ENCODE measurements at places on chromosomes 6 and 20.

DNA sequence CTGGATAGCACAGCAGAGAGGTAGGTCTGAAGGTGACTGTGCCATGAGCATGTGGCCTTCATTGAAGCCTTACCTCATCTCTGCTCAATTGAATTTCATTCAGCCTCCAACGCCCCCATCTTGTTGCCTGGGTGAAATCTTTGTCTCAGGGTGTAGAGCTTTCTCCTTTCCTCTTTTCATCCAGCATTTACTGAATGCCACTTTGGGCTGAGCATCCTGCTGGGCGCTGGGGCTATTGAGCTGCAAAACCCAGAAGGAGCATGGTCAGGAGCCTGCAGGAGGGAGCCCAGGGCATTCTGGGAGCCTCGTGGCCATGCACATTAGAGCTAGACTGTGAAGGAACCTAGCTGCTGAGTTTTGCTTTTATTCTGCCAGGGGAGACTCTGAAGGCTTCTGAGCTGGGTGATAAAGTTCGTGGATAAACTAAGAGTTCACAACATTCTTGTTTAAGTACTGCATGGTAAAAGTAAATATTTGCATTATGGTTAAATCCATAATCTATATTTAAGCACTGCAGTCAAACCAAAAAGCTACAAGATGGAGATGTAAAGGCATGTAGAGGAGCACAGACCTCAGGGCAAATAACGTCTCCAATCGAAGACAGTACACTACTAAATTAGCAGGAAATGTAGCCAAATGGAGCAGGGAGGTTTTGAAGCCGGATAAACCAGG, 13.2 kb upstream of the ASXL1 start:
- no peak for DNase-seq

- no peak for DNase-seq
These were observed 58.6 kb downstream of the LIN28B start for GRCh38 chr6:105015482-105015881.

DNA sequence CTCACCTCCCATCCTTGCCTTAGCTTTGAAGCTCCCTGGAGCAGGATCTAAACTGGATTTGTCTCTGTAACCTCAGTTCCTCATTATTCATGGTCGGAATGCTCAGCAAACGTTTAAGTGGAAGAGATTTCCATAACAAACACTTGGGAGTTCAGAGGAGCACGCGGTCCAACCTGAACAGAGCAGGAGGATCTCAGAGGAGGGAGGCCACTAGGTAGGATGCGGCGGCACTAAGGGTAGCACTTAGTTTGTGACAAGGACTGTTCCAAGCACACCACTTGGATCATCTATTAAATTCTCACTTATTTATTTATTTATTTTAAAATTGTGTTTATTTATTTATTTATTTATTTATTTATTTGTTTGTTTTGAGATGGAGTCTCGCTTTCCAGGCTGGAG, 13.3 kb upstream of the CCN5 start:
- DNase-seq: no peak

GRCh38 chr6:30263734-30264133, 50.5 kb upstream of the TRIM26 start:
- no peak for DNase-seq

DNA sequence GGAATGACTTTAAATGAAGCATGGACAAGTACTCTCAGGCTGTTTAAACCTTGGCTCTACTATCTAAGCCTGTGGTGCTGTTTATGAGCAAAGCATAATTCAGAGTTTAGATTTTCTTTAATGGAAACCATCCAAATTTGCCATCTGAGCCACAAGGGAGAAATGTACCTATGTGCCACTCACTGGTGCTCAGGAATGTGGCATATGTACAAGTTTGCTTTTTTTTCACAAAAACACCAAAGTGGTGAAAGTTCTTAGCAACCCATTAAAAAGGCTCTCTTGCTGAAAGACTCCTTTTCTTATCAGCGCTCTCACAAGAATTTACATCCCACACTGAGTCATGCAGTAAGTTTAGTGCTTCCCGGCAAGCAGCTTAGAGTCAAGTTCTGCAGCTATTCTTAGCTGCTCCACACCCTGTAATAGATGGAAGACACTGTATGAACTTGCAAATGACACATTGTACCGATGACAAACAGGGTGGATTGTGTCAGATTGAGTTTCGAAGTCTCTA, 57.3 kb upstream of the MLIP start:
- no peak for DNase-seq

DNA sequence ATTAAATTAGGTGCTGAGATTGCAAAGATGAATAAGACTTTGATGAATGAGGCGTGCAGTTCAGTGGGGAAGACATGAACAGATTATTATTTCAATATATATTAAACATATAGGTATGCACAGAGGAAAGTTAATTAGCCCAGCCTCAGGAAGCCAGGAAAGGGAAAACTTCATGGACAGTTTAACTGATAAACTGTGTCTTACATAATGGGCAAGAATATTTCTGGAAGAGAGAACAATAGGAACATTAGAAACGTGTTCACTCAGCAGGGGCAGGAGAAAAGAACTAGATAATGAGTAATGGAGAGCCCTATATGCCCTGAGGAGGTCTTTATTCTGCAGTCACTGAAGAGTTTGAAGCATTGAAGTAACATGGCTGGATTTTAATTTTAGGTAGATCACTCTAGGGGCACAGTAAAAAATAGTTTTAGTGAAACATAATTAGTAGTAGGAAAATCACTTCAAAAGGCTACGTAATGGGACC, 23.6 kb downstream of the CEP57L1 start:
- DNase-seq: no peak

- DNase-seq: no peak
These were observed 20.4 kb downstream of the AKAP12 start for GRCh38 chr6:151260205-151260604.

DNA sequence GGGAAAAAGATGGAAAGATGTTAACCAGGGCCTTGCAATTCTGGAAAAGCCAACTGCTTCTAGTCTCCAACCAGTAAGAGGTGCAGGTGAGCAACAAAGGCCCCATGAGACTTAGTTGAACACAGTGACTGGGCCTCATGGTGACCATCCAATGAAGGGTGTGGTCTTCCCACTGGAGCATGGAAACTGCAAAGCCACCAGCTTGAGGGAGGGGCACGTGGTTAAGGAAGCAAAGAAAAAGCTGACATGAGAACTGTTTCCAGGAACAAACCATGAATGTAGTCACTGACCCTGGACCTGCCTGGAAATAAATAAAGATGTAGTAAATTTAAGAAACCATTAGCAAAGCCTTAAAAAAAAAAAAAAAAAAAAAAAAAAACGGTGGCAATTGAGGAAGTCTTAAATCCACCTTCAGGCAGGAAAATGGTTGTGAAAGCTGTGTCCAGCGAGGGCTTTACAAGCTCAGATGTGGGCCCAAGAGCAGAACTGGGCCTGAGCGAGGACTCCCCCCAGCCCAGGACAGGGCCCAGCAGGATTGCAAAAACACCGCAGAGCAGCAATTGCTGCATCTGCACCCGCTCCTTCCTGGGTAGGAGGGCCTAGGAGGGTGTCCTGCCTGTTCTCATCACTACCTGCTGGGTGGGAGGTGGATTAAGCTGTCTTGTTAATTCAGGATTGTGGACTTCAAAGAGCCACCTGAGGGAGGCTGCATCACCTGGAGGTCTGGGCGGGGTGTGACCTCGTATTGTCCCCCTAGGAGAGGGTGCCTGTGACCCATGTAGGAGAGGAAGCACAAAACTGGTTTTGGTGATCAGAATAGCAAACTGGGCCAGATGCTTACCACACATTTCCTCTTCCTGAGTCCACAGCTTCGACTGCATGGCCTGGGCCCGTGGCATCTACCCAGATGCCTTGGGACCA, 10.3 kb downstream of the GFRA4 start:
- DNase-seq: no peak

DNA sequence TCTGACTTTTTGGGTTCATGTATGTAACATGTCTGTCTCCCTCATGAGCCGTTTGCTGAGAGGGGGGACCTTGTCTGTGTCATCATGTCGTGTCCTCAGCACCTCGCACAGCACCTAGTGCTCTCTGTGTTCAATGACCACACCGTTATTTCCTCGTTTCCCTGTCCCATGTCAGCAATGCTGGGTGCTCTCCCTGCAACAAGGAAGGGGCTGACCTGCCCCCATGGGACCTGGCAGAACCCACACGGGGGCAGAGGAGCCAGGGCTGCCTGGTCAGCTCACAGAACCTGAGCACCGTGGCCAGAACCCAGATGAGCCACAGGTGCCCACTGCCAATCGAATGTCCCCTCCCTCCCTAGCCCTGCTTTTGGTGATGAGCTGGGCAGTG, 7.3 kb downstream of the ADA start:
- no peak for DNase-seq

GRCh38 chr20:54848984-54849538, 373.7 kb downstream of the DOK5 start:
- no peak for DNase-seq

- DNase-seq: no peak
These were observed 31.8 kb downstream of the EZR start for GRCh38 chr6:158787395-158787794.

GRCh38 chr6:56222499-56222898, 24.9 kb downstream of the COL21A1 start:
- DNase-seq: no peak

DNA sequence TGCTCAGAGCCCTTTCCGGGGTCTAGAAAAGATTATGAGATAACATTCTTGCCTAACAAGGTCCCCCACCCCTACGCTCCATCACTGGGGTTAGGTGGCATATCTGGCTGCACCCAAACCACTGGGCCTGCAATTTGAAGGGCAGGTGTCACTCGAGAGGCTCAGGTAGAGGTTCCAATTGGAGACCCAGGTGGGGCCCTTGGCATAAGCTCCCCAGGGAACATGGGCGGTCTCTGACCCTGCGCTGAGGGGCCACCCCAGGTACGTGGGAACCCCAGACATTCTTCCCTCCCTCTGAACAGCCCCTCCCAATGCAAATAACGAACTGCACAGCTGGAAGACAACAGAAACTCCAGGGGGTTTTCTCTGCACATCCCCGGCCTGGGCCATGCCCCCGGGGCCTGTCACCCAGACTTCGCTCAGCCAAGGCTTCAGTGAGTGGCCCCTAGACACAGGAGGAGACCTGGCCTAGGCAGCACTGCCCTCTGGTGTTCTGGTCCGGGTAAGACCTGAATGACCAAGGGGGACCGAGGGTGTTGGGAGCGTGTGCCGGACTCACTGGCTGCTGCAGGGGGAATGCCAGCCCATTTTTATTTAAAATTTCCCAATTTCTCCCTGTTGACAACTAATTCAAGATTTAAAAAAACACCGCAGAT, 47.5 kb downstream of the DSTN start:
- DNase-seq: peak; percentile 52

DNA sequence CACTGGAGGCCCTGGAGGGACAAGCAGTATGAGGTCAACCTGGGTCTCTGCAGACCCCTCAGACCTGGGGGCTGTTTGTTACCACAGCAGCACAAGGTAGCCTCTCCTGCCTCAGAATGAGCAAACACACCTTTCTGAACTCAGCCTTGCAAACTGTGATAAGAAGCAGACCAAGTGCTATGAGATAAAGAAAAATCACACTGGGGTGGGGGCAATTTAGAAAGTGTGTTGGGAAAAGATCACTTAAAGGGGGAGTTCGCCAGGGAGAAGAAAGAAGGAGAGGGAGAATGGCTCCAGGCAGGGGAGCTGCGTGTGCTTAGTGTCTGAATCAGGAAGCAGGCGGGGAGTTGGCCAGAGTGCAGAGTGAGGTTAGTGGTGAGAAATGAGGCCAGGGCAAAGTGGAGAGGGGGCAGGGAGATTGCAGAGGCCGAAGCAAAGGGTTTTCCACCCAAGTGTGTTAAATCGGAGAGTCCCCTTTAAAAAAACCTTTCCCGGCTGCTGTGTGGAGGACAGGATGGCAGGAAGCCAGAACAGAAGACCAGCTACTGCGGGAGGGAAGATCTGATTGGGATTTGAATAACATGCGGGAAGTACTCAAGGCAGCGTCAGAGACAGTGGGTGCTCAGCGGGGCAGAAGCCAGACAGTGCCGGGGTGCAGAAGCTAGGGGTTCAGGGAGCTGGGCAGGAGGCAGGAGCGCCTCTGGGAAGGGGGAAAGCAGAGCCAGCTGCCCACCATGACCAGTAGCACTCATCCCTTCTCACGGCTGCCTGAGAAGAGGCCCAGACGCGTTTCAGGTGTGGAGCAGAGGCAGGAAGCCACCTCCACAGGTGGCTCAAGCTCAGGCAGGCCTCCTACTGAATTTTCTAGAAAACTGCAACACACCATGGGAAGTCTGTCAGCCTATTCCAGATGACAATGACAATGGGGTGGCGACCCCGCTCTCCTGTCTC, 9.0 kb downstream of the ADA start:
- peak; percentile 42 for DNase-seq

DNA sequence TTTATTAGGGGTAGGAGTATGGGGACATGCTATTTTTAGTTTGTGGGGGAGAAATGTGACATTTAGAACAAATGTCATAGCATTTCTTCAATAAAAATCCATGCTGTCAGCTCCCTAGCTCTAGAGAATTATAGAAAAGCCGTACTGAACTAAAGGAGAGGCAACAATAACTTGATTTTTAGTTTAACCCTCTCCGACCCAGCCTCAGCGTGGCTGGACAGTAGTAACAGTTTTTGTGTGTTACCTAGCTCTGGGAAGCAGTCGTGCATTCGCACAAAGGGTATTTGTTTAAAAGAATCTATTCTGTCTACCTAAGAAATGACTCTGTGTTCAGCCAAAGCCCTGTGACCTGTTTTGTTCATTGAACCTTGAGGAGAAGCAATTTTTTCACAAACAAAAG, 442.4 kb upstream of the SOX4 start:
- no peak for DNase-seq

GRCh38 chr6:154995254-154996015, at the start of gene TIAM2:
TIAM2 (plus strand) TSS chr6:154995315; CDS start chr6:155129224, 133,909 bp downstream.
- no peak for DNase-seq

DNA sequence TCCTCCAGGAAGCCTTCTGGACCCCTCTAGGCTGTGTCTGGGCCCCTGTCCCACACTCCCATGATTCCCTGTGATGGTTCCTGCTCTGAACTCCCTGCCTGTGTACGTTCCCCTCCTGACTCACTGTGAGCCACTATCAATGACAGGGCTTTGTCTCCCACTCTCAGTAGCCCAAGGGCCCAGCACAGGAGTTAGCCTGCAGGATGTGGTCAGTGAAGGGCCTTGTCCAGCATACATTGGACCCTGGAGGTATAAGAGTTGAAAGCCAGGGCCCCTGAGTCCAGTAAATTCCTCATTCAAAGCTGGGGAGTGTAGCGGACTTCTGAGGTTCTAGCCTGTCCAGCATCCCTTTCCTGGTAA, 19.0 kb downstream of the ZBP1 start:
- no peak for DNase-seq

DNA sequence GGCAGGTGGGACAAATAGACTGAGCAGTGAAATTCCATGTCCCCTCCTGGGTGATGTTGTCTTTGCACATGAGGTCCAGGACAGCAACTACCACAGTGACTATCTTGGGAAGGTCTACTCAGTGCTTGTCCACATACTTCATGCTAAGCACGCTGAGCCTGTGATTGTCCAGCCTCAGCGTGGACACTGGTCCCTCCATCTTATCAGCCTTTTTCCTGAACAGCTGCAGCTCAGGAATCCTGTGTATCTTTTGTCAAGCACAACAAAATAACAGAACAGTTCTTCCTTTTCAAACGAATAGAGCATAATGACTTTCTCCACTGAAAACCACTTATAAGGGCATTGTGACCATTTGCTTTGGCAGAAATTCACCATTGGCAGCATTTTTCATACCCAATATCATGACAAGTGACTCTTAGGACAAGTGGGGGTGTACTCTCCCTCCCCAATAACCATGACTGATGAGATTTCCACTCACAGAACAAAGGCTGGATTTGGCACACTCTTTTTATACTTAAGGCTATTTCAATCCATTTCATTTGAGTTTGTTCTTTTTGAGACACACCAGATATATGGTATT, 90.3 kb downstream of the FYN start:
- DNase-seq: no peak

GRCh38 chr6:158850807-158851115, 31.6 kb upstream of the EZR start:
- DNase-seq: no peak

- peak; percentile 19 for DNase-seq
These were observed 209.0 kb upstream of the SLC35B3 start for GRCh38 chr6:8644306-8644705.

Data from NAMALWA (cell line).